ENCODE measurements at places on chromosomes 12 and 14.
A peak's percentile ranks its signal among the peaks of the same experiment; 100 is the strongest.

- DNase-seq = no peak
Measured at GRCh38 chr12:100345020-100345767, 11.7 kb upstream of the SLC17A8 start.

- DNase-seq = no peak
Measured at GRCh38 chr12:28746734-28747325, 402.2 kb upstream of the FAR2 start.

GRCh38 chr12:94286583-94287244, 138.3 kb downstream of the PLXNC1 start:
- DNase-seq = no peak

GRCh38 chr14:102927878-102928411, 5.5 kb downstream of the AMN start:
- peak; percentile 41 for DNase-seq

DNA sequence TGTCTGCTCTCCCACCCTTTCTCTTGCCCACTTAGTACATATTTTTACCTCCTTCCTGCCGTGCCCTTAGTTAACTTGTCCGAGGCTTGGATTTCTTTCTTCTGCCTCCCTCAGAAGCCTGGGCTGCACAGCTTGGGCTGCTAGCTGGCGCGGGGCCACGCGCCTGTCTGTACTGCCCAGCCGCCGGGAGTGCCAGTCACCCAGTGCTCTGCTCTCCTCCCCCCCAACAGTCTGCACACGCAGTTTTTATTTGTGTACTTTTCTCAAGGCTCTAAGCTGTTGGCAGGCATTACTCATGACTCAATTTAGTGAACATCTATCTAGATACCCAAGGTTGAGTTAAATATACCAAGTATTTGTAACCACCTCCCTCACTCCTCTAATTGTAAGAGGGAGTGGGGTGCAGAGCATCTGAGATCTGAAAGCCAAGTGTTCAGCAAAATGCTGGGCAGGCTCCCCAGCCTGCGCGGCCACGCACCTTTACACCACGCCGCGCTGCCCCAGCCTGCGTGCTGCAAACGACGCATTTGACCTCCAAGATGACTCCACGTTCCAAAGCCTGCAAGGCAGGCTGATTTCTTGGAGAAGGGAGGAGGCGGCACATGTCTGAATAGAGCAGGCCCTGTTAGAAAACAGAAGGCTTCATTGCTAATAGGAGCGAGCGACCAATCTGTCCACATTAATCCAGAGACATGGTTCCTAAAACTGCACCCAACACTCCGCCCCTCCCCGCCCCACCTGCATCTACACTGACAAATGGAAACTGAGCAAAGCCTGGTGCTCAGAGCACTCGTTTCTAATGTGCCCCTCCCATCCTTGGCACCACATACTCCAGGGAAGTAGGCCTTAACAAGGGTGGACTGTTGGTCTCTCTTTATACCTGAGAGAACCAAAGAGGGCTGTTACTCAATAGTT, 18.2 kb upstream of the CACNA2D4 start:
- no peak for DNase-seq

DNA sequence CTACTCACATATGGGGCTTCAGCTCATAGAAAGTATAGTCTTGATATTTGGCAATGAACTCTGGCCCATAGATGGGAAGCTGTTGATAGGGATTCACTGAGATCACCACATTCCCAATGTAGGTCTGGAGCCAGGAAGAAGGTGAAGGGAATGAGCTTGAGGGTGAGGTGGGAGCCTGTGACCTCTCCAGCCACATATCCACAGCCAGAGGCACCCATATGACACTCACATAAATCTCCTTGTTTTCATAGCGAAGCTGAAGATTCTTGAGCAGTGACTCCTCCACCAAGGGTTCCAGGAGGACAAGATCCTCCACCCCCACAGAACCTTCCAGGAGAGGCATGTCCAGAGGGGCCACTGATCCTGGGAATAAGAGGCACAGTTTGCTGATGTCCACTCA, 1.9 kb downstream of the MYO1A start:
- DNase-seq = no peak

GRCh38 chr12:2344885-2345284, 292.1 kb downstream of the CACNA1C start:
- peak; percentile 67 for DNase-seq

- peak; percentile 9 for DNase-seq
Measured at GRCh38 chr14:52241087-52241793, 26.3 kb upstream of the PTGDR start.

DNA sequence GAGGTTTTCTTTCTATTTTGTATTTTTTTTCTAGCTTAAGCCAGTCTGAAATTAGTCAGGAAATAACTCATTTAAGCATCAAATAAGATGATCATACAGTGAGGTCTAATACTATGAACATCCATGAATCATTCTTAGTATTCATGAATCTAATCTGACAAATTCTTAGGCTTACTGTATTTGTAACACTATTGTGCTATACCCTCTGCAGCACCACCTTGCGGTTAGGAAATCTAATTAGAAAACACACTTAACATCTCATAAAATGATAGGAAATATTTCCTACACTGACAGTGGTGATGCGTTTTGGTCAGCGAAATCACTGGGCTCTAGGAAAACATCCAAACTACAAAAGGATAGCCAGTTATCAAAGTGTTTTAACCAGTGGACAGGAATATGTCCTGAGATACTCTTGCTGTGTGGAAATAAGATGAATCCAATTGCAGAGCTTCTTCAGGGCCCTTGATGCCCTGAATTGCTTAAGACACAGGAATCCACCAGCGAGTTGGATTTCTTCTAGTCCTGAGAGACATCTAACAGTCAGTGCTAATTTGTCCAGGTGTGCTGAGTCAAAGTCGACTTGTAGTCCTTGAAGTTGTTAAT, 109.3 kb upstream of the MYF6 start:
- DNase-seq = peak; percentile 31

DNA sequence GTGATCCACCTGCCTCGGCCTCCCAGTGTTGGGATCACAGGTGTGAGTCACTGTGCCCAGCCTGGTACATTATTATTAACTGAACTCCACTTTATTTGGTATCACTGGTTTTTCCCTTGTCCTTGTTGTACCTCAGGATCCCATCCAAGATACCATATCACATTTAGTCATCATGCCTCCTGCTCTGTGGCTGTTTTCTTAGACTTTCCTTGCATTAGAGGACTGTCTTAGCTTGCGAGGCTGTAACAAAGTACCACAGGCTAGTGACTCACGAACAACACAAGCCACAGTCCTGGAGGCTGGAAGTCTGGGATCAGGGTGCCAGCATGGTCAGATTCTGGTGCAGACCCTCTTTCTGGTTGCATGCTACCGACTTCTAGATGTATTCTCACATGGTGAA, 12.2 kb downstream of the KLC1 start:
- no peak for DNase-seq

DNA sequence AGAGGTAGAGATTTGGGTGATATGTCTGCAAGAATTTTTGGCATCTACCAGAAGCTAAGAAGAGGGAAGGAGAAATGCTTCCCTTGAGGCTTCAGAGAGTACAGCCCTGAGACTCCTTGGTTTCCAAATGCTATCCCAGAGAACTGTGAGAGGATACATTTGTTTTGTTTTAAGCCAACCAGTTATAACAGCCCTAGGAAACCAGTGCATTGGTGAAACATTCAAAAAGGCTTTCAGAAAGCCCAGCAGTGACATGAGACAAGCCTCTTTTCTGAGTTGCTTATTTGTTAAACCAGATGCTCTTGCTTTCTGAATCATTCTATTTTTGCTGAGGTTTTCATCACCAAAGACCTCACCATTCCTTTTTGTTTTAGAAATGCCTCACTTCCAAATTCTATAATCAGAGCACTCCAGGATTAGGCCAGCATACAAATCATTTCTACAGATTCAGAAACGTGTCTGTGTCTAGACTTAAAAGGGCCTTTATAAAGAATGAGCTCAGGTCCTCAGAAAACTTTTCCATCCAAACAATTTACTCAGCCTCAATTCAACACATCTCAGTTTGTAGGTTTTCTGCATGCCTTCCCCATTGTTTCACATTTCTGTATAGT, 1617.8 kb upstream of the FLRT2 start:
- no peak for DNase-seq

DNA sequence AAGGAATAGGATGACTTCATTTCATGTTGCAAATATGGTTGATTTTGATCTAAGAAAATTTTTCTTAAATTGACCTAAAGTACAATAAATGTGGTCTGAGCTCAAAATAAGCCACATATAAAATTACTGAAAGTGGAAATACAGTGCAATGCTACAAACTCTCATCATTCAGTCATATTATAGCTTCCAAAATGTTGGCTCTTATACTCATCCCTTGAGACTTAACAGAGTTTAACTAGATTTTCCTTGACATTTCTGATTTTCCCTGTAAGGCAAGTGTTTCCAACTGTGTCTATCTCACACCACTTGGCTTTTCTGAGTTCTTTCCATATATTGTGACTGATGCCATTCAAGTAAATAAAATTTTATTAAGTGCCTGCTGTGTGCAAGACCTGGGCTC, 123.7 kb upstream of the NTF3 start:
- DNase-seq = no peak

- DNase-seq = peak; percentile 68
Measured at GRCh38 chr12:110361216-110361615, 42.3 kb downstream of the ANAPC7 start.

DNA sequence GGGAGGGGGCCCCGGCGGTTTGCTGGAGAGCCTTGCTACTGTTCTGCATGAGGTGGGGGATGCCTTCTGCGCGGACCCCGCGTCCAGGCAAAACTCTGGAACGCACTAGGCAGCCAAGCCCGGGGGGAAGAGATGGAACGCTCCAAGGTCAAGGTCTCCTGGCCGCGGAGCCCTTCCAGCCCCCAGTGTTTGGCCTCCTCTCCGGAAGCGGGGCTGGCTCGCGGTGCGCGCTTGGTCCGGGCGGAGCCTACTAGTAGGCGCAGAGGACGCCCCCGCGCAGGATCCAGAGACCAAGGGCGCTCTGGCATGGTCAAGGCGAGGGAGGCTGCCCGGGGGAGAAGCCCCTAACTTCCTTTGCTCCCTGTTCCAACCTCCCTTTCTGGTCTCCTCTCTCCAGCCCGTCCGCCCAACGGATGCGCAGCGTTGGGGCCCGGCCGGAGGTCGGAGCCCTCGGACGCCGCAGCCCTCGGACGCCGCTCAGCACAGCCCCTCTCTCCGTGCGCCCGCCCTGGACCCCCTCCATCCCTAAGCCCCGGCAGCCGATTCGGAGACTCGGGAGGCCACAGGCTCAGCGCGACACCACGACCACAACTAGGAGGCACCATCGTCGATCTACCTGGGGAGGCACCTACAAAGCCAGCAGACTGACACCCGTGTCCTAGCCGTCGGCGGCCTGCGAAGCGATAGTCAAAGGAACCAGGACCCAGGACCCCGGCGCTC, 669 bp upstream of the KCNK13 start:
- DNase-seq = peak; percentile 73

DNA sequence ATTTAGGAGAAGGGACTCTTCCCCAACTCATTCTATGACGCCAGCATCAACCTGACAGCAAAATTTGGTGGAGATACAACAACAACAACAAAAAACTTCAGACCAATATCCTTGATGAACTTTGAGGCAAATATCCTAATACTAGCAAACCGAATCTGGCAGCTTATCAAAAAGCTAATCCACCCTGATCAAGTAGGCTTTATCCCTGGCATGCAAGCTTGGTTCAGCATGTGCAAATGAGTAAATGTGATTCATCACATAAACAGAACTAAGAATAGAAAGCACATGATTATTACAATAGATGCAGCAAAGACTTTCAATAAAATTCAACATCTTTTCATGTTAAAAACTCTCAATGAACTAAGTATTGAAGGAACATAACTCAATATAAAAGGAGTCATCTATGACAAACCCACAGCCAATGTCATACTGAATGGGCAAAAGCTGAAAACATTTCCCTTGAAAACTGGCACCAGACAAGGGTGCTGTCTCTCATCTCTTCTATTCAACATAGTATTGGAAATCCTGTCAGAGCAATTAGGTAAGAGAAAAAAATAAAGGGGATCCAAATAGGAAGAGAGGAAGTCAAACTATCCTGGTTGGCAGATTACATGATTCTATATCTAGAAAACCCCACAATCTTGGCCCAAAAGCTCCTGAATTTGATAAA, 233.3 kb downstream of the CCDC59 start:
- DNase-seq = no peak

GRCh38 chr12:16350682-16351081, 3.2 kb downstream of the MGST1 start:
- DNase-seq = peak; percentile 62

- DNase-seq = no peak
Measured at GRCh38 chr14:100007254-100007653, 58.0 kb upstream of the EVL start.

GRCh38 chr12:9948606-9949296, 16.6 kb upstream of the CLEC2A start:
- DNase-seq = no peak

GRCh38 chr14:63543826-63544406, 739 bp upstream of the PPP2R5E start:
- DNase-seq = no peak

- DNase-seq = no peak
Measured at GRCh38 chr14:79749065-79749464, 462.2 kb downstream of the DIO2 start.

GRCh38 chr12:38157933-38158401, 158.6 kb upstream of the ALG10B start:
- no peak for DNase-seq

- peak; percentile 64 for DNase-seq
Measured at GRCh38 chr14:68576031-68576430, 216.8 kb downstream of the ZFP36L1 start.

GRCh38 chr12:62948123-62948522, 13.2 kb upstream of the PPM1H start:
- DNase-seq = no peak

GRCh38 chr12:115857160-115857920, 420.2 kb downstream of the MED13L start:
- no peak for DNase-seq

DNA sequence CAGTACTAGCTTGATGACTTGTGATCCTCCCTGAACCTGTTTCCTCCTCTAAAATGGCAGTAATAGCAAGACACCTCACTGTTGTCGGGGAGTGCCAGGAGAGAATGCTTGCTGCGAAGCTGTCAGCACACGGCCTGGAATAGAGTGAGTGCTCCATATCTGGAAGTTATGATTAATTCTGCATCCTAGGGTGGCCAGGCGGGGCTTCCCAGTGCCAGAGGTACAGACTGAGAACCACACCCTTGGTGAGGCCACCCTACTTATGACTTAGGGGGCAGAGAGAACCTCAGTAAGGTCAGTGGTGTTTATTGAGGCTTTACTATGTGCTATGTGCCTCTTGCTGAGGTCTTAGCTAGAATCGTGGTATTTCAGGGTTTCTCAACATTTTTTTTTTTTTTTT, 20.1 kb downstream of the MORN3 start:
- DNase-seq = no peak

- DNase-seq = peak; percentile 76
Measured at GRCh38 chr14:22200977-22201605, 387.9 kb downstream of the DAD1 start.

DNA sequence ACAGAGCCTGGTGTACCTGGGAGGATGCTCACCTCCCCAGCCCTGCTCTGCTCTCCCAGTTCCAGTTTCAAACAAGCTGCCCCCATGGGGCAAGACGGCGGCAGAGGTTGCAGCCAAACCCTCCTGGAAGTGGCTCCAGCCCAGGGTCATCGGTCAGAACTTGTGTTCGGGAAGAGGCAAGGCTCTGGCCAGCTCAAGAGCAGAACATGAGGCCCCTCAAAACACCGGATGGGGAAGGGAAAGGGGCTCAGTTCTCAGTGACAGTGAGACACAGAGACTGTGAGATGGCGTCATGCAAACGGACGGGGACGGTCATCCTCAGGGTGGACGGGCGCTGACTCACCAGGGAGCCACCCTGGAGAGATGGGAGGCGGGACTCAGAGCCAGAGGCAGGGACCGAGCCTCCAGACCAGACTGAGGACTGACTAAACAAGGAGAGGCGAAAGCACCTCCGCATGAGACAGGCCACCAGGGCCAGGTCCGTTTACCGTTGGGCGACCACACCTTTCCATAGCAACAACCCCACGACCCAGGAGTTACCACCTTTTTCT, 63.9 kb upstream of the GALNT9 start:
- DNase-seq = no peak
